Activated naive CD8-positive, alpha-beta T cell treated with anti-CD3 and anti-CD28 coated beads, Interleukin-2, amount 10 ng/mL, durations not matched to agents 7 days and 5 days (primary cell): ENCODE measurements at places on chromosomes 4 and X. TPM values are rescaled to one million over a fixed set of nuclear protein-coding genes. Genes with fewer than 3 reads are reported as not detected.

FMR1NB gene
- not detected for total RNA-seq

- DNase-seq = no peak
Observed at GRCh38 chr4:123830930-123831329, 434.3 kb downstream of the SPRY1 start.

NWD2 gene
- total RNA-seq = not detected

GRCh38 chrX:14923761-14924160 lies 50.5 kb downstream of the MOSPD2 start:
- DNase-seq = no peak

MRFAP1L1 gene
- 74.6 TPM for total RNA-seq

- no peak for DNase-seq
Observed at GRCh38 chr4:53919535-53919934, 144.9 kb downstream of the CHIC2 start.

DNA sequence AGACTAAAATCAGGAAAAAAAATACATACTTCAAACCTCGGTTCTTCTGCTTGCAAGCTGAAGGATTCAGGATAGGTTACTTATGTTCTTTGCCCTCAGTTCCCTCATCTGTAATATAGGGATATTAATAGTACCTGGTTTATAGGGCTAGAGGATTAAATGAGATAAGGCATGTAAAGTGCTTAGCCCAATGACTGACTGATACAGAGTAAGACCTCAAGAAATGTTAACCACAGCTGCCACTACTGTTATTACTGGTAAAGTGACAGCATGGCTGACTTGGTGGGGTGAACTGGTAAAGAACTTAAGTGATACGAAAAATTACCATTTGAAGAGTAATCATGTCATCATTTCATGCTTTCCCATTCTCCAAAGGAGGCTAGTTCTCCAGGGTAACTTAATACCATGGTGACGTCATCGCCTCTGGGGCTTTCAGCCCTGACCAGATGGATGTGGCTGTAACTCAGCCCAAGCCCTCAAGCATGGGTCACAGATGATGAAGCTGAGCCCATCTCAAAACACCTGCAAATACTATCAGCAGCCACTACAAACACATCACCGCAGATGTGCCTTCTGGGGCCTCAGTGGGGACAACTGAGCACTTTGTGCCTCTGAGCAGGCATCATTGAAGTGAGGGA lies 44.5 kb upstream of the SCML1 start:
- DNase-seq = no peak

NSUN7 gene
- 0.25 TPM for total RNA-seq

DNA sequence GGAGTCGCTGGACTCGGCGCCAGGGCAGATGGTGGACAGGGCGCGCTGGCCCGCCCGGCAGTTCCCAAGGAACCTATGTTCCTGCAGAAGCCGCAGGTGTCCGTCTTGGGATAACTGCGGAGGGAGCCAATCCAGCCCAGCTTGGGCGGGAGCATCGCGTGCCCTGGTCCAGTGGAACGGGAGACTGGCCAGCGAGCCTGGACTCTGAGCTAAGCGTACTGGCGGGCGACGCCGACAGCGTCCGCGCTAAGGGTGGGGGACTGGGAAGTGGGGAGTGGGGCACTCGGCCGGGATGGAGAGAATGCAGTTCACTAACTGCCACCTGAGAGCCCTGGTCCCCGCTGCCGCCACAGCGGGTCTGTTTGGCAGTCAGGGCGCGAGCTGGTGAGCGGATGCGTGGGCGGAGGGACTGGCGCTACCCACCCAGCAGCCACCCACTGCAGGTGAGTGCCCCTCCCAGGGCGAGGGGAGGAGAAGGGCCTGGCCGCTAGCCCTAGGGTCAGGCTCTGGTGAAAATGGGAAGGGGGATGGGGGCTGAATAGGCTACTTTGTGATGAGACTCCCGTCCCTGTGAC lies 1.3 kb upstream of the MAMLD1 start:
- DNase-seq = peak; percentile 32

DNA sequence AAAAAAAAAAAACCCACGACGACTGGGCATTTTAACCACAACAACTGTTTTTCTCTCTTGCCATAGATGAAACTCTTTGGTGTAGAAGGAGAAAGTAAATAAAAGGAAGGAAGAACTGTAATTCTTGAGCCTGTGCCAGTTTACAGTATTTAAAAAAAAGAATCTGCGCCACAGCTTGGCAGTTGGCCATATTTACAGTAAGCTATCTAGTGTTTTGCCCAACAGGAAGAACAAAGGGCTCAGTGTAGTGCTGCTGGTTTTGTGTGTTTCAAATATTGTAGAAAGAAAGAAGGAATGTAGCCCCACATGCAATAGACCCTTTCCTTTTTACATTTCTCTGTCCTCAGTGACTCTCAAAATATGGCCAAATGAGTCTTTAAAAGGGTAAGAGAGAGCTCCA lies 66.1 kb downstream of the NR3C2 start:
- no peak for DNase-seq

RTL3 gene
- total RNA-seq = not detected

TMEM31 gene
- not detected for total RNA-seq

RNF150 gene
- total RNA-seq = not detected

DNA sequence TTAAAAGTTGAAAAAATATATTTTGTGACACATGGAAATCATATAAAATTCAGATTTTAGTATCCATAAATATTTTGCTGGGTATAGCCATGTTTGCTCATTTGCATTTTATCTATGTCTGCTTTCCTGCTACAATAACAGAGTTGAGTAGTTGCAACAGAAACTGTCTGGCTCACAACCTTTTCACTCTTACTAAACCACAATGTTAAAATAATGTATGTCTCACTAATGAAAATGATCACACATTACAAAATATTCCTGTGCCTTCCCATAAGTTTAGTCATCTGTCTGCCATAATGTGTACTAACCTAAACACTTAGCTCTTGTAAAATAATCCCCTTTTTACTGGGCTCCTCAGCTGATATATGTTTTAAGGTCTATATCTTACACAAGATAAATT lies 174.0 kb upstream of the PRPS2 start:
- DNase-seq = no peak

EVC2 gene
- total RNA-seq = 0.68 TPM

GRCh38 chrX:123835661-123836371 lies 24.0 kb upstream of the XIAP start:
- no peak for DNase-seq

DNA sequence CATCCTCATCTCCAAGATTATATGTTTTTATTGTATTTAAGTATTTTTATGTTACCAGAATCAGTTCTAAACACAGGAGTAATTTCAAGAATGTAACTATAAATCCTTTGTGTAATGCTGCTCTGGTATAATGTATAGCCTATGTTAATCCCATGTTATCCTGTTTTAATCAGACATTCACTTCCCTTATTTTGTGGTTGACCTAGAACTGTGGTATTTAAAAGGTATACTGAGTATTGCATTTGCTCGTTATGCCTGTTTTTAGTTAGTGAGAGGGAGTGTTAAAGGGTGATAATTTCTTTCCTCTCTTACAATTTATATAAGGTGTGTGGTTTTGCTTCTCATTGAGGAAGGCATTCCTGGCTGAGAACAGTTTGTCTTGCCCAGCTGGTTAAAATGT lies 26.2 kb downstream of the MTM1 start:
- no peak for DNase-seq

TMEM129 gene
- 27.6 TPM for total RNA-seq

GRCh38 chr4:113628711-113629110 lies 132.8 kb downstream of the CAMK2D start:
- no peak for DNase-seq

DNA sequence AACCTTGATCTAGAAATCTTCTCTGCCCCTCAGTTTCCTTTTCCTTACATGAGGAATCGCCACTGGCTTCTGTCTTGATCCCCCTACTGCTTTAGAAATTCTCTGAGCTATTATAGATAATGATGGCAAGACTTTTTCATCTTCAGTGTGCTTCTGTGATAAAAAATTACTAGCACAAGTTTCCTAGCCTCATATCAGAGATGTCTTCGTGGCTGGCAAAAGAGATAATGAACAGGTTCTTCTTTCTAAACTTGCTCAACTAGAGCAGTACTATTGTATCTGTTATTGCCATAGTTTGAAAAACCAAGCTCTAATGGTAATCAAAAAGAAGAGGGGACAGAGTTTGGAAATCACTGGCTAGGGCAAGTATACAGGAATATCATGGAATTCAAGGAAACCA lies 4.1 kb upstream of the PDGFC start:
- no peak for DNase-seq

CPLX1 gene
- total RNA-seq = 5.0 TPM

GRCh38 chrX:20968996-20969395 lies 405.2 kb upstream of the CNKSR2 start:
- no peak for DNase-seq

GRCh38 chrX:57587062-57587461 lies 4.7 kb upstream of the ZXDB start:
- no peak for DNase-seq

DNA sequence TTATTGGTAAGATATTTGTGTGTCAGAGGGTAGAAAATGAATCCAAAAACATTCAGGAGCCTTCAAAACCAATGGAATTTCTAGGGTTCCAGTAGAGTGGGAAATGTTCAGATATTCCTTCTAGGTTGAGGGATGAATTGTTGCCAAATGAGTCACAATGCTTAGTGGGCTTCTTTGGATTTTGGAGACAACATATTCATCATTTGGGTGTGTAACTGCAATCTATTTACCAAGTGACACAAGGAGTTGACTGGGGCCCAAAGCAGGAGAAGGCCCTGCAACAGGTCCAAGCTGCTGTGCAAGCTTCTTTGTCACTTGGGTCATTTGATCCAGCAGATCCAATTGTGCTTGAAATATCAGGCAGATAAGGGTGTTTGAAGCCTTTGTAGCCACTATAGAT lies 551.5 kb upstream of the PITX2 start:
- DNase-seq = no peak

- DNase-seq = no peak
Observed at GRCh38 chr4:101420661-101421060, 73.3 kb upstream of the PPP3CA start.

PITX2 gene
- total RNA-seq = not detected

DNA sequence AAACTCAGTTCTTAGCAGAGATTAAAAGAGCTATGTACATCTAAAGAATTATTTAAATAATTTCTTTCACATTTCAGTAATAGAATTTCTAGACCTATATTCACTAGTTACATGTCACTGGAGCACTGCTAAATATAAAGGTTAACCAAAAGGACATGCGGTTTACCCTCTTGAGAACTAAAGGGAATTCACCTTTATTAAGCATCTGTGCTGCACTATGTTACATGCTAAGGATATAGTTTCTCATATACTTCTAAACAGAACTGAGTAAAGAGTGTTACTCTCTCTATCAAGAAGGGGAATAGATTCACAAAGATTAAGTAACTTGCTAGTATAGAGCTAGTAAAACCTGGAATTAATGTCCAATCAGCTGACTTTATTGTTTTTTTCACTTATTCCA lies 7.6 kb downstream of the SPIN3 start:
- no peak for DNase-seq

CENPVL1 gene
- total RNA-seq = not detected

SATL1 gene
- total RNA-seq = not detected

GRCh38 chr4:74157154-74157553 lies 764 bp upstream of the MTHFD2L start:
- no peak for DNase-seq
